ENCODE measurements at places on chromosomes 4 and X.

GRCh38 chrX:150051096-150051495, 112.8 kb upstream of the EOLA2 start:
- no peak for DNase-seq

DNA sequence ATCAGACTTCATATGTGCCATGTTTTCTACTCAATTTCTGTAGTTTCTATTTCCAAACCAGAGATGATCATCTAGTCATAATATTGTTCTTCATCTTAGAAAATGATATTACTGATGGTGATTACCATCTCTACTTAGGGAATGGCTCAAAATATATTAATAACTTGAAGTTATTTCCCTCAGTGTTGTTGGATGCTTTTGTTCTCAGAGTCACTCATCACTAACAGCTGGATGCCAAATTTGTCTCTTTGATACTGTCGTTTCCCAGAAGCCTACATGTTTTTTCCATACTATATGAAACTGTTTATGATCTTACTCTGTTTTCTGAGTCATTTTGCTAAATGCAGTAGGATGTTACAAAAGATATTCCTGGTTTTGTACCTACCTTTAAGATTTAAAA, 8.9 kb downstream of the PGAM4 start:
- no peak for DNase-seq

- no peak for DNase-seq
Measured at GRCh38 chr4:143232277-143232676, 47.6 kb downstream of the USP38 start.

- DNase-seq, result no peak
Measured at GRCh38 chr4:132691026-132691425, 458.1 kb upstream of the PCDH10 start.

DNA sequence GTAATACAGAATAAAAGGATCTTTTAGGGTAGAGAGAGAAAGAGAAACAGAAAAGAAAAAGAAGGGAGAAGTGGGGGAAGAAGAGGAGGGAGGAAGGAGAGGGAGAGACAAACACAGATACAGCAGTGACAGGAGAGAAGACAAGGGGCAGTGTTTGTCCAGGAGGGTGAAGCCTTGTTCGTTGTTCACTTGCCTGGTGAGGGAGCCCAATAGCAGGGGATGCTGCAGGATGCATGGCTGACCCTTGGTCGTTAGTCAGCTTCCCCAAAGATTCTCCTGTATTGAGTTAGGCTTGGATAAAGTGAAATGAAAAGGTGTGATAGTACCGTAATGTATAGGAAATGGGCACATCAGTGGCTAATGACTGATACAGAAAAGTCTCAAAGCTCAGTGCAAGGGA, 403.7 kb downstream of the IL15 start:
- DNase-seq, result no peak

- DNase-seq, result no peak
Measured at GRCh38 chr4:94544811-94545210, 93.1 kb downstream of the PDLIM5 start.

Measured in stimulated activated CD4-positive, alpha-beta T cell treated with anti-CD3 and anti-CD28 coated beads, Interleukin-1b, Interleukin-23, amount 100 ng/mL, for 1 hour (primary cell).